ENCODE measurements at places on chromosomes 16 and 17.

- DNase-seq = no peak
Observed at GRCh38 chr16:11061629-11062270, 117.4 kb downstream of the CLEC16A start.

- DNase-seq = no peak
Observed at GRCh38 chr16:30756781-30757100, 5.1 kb downstream of the CFAP119 start.

DNA sequence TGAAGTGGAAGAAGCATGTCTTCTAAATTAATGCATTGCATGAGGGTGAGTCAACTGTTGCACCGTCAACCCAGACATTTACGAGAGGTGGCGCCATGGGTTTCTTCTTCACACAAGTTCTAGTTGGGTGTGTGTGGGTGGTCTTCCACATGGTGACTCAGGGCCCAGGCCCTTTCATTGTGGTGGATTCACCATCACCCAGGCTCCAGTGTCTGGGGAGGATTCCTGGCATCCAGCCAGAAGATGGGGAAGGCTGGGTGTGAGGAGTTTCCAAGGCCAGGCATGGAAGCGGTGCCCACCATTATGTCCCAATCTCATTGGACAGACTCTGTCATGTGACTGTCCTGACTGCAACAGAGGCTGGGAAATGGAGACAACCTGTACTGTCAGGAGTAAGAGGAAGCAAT is 21.4 kb upstream of the JPH3 start:
- no peak for DNase-seq

- no peak for DNase-seq
Observed at GRCh38 chr16:86598607-86599565, 20.5 kb downstream of the FOXL1 start.

- DNase-seq = peak; percentile 20
Observed at GRCh38 chr16:74700116-74700437, 585 bp downstream of the MLKL start.

- DNase-seq = no peak
Observed at GRCh38 chr17:56812901-56813388, 20.8 kb downstream of the C17orf67 start.

GRCh38 chr17:47066095-47066494 is 87.0 kb upstream of the RPRML start:
- DNase-seq = no peak
